ENCODE measurements at places on chromosomes 7 and 10.
A peak's percentile ranks its signal among the peaks of the same experiment; 100 is the strongest.

GRCh38 chr7:103764901-103765300 lies 224.6 kb downstream of the RELN start:
- no peak for DNase-seq

GRCh38 chr10:78381107-78381506 lies 347.4 kb downstream of the RPS24 start:
- DNase-seq = no peak

DNA sequence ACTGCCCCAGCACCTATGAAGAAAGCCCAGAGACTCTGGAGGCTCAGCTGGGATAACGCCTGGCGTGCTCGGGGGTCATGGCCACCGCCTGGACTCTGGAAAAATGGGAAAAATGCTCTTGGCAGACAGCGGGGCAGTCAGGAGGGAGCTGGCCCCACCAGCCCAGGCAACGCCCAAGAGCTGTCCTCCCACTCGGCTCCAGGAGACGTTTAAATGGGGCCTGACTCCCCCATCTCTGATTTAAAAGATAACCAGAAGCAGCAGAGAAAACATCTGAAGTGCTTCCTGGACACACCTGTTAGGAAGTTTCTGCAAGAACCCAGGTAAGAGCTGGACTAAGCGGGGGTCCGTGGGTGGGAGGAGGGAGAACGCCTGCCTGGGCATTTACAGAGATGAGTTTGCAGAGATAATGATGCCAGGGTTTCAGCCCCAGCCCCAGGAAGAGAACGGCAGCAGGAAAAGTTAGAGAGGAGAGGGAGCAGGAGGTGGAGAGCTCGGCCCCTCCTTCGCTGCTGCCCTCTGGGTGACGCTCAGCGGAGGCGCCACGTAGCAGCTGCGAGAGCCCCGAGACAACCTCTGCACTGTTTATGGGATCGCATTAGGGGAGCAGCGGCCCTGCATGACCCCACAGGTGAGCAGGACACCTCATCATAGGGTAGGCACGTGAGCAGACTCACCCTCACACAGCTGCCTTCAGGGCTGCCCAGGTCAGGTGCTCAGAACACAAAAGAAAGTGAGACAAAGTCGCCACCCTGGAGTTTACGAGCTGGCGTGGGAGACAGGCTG lies 83.5 kb upstream of the INSIG1 start:
- no peak for DNase-seq

- no peak for DNase-seq
These were observed 39.8 kb downstream of the EXOC4 start for GRCh38 chr7:133292631-133293030.

GRCh38 chr10:127886371-127887051 lies 6.2 kb downstream of the CLRN3 start:
- DNase-seq = no peak

GRCh38 chr10:43354879-43355380 lies 16.5 kb upstream of the FXYD4 start:
- no peak for DNase-seq

- DNase-seq = no peak
These were observed 20.8 kb downstream of the TSPAN14 start for GRCh38 chr10:80474941-80475340.

GRCh38 chr10:131825150-131825848 lies 75.5 kb upstream of the PPP2R2D start:
- no peak for DNase-seq

DNA sequence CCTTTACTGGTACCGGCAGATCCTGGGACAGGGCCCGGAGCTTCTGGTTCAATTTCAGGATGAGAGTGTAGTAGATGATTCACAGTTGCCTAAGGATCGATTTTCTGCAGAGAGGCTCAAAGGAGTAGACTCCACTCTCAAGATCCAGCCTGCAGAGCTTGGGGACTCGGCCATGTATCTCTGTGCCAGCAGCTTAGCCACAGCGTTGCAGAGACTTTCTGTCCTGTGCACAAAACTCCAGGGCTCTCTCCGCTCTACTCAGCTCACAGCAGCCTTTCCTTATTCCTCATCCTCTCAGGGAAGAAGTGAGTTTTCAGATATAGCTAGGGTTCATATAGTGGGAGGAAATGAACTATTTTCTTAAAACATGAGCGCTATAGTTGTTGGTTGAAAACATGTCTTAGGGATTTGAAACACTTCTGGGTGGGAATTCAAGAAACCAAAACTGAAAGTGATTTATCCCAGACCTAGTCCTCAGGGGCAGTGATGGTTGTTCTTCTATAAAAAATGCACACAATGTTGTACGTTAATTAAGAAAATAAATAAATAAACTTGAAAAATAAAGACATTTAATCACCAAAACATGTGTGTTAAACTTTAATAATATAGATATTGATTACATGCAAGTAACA lies 150.2 kb upstream of the PRSS58 start:
- no peak for DNase-seq

GRCh38 chr7:50293509-50294179 lies 10.9 kb upstream of the IKZF1 start:
- DNase-seq = no peak

GRCh38 chr10:60139798-60140566 lies 233.6 kb upstream of the CCDC6 start:
- no peak for DNase-seq

DNA sequence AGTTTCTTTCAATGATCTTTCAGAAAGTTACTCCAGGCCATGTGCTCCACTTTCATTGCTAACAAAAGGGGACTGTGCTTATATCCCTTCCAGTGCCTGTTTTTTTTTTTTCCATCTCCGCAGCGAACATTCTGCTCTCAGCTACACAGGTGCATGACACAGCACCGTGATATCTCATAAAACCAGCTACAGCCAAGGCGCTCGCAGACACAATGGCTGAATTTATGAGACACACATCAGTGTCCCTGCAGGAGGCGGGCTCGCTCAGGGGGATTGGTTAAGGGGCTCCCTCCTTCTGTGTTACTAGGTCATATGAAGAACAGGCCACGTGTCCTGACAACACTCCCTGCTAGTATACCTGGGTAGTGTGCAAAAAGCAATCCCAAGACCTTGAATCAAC lies 245.5 kb downstream of the SKAP2 start:
- DNase-seq = no peak

GRCh38 chr10:124640538-124641231 lies 103.5 kb downstream of the FAM53B start:
- DNase-seq = no peak

DNA sequence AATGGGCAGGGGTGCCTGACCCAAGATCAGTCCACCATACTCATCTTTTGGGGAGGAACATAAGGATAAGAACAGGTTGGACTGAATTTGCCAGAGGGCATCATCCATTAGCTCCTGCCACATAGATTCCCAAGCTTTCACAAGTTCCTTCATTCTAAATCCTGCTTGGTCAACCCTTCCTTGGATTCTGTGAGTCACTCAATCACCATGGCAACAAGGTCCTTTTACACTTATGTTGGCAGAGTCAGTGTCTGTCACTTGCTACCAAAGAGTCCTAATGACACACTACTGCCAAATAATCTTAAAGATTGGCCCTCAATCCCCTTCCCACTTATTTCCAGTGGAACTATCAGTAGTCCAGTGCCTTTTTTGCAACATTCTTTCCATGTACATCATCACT lies 5.0 kb upstream of the LGI1 start:
- no peak for DNase-seq

DNA sequence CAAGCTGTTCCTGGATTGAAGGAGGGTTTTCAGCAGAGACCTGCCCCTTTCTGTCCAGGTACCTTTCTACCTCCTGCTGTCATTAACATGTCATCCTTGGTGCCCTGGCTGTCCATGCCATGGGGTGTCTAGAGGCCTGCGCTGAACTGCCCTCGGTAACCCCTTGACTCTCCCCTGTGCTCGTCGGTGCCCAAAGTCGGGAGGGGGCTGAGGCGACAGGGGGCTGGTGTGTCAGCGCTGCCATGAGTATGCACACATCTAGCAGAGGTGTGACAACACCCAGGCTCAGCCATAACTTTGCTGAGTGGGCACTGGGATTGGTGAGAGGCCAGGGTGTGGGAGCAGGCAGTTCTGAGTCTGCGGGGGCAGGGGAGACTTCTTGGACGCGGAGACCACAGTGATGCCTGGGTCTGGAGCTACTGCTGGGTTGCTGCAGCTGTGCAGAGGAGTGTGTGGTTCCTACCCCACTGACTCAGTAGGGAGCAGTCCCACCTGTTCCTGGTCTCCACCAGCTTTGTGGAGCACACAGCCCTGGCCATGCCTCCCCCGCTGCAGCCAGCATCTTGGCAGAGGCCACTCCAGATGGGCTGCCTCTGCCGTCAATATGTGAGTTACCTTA lies 376.2 kb upstream of the SEMA3C start:
- no peak for DNase-seq

DNA sequence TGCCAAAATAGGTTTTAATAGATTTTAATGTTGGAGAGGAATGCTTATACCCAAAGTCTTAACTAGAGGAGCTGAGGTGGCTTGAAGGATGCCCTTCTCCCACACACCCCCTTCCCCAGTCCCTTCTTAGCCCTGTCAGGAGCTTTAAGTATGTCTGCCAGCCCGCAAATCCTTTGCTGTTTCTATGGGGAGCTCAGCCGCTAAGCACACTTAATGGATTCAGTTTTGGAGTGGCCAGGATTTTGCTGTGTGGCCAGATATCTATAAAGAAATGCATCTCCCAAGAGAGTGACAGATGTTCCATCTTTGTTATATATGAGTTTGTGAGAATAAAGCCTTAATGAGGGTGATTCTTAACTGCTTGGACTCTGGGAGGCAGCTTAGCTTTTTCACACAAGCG lies 152.9 kb upstream of the ZNF32 start:
- DNase-seq = no peak

DNA sequence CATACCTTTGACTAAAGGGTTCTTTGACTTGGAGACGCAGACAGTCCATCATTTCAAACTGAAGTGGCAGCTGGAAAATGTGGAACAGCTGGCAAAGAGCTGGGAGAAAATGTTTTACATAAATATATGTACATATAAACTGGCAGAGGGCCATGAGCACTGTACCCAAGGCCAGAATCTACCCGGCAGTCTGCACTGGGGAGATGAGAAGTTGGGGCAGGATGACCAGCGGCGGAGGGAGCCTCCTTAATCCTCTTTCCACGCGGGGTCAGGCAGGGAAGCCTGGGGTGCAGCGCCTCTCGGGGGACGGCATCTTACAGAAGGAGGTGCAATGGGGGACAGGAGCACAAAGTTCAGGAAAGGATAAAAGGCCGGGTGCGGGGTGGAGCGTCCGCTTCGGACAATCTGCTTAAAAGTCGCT lies 1.3 kb downstream of the GLI3 start:
- DNase-seq = no peak

- DNase-seq = no peak
These were observed 42.7 kb downstream of the PAXIP1 start for GRCh38 chr7:154960063-154960790.

- DNase-seq = peak; percentile 57
These were observed 122.9 kb downstream of the RALA start for GRCh38 chr7:39746103-39746819.

DNA sequence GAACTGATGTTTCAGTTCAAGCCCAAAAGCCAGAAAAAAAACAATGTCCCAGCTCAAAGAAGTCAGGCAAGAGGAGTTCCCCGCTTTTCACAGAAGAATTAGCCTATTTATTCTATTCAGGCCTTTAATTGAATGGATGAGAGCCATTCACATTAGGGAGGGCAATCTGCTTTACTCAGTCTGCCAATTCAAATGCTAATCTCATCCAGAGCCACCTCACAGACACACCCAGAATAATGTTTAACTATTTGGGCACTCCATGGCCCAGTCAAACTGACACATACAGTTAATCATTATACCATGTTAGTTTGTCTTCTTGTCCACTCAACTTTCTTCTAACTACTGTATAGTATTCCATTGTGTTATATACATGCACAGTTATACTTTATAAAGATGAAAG lies 2.6 kb upstream of the NPSR1 start:
- DNase-seq = no peak

DNA sequence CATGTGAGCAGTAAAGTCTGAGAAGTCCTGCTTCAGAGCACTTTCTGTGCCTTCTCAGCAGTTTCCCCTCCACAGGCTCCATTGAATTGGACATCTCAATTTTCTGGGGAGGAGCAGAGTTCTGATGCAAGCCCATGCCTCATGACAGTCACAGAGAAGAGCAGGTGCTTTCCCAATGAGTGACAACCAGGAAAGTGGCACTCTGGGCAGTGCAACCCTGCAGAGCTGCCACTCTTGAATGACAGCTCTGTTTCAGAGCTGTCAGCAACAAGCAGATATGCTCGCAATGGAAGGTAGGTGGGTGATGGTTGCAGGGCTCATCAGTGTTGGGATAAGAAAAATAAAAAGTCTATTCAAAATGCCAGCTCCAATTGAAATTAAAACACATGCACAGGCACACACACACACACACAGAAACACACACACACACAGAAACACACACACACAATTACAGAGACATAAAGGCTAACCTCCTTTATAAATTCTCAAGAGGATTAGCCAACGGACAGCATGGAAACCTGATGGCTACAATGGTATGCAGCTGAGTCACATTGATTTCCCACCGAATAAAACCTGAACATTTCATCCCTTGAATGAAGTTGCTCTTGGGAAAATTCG lies 50.5 kb downstream of the C10orf67 start:
- DNase-seq = no peak

- no peak for DNase-seq
These were observed at the start of gene ADAM12 for GRCh38 chr10:126387931-126388911. Gene ADAM12 (minus strand): TSS chr10:126388477. CDS start chr10:126388145, 332 bp downstream.

- DNase-seq = no peak
These were observed 268.3 kb downstream of the TWIST1 start for GRCh38 chr7:18849130-18849529.

- no peak for DNase-seq
These were observed 3.5 kb upstream of the C7orf25 start for GRCh38 chr7:42915356-42915755.

GRCh38 chr7:39560408-39560807 lies 5.8 kb upstream of the YAE1 start:
- DNase-seq = no peak

GRCh38 chr10:119691726-119692125 lies 34.1 kb upstream of the INPP5F start:
- no peak for DNase-seq

GRCh38 chr7:16114633-16115032 lies 306.7 kb downstream of the CRPPA start:
- DNase-seq = no peak

GRCh38 chr7:127066974-127067373 lies 185.8 kb downstream of the GRM8 start:
- DNase-seq = no peak

All from activated CD4-positive, alpha-beta T cell treated with anti-CD3 and anti-CD28 coated beads, Interleukin-2, amount 50 U/mL, for 4 hours (primary cell).